ENCODE measurements at places on chromosomes 6 and 20.
A peak's percentile ranks its signal among the peaks of the same experiment; 100 is the strongest.

GRCh38 chr6:18327626-18328025 is 59.5 kb upstream of the RNF144B start:
- no peak for DNase-seq

DNA sequence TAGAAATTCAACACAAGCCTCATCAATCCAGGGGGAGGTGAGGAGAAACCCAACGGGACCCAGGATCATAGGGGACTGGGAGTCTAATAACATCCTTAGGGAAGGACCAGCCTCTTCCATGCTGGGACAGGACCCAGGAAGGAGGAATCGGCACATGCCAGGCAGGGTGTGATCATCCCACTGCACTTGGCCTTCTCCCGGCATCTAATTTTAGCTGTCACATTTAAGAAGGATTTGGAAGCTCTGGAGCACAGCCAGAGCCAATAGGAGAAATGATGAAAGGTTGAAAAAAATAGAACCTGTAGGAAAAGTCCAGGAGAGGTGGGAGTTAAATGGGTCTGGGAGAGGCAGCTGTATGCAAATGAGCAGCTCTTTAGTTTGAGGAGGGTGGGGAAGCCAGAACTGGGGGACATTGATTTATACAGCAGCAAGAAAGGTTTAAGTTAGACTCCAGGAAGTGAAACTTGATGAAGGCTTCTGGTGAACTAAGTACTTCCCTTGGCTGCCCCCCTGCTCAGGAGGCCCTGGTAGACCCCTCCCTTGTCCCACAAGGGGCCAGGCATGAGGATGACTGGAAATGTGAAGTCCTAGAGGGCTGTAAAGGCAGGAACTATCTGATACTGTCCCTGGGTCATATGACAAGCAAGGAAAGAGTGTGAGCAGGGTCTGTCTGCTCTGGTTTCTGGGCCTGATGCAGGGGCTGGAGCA is 260.3 kb downstream of the LRFN2 start:
- DNase-seq, result no peak

DNA sequence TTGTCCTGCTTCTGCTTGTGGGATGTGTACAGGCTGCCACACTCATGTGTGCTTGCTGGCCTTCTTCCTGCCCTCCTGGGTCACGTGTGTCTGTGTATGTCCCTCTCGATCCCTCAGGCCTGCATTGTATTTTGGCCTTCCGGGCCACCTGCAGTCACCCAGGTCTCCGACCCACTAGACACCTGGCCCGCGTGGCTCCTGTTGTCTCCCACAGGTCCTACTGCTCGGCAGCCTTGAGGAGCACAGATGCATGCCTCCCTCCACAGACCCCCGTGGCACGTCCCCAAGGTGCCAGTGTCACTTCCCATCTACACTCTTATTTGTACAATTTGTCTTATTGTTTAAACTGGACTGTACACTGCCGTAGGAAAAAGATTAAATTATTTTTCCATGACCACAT is 43.1 kb downstream of the FOXC1 start:
- DNase-seq, result no peak

GRCh38 chr6:125307150-125307838 is 5.5 kb upstream of the HDDC2 start:
- no peak for DNase-seq

GRCh38 chr6:73309535-73309784 is 44.6 kb downstream of the DPPA5 start:
- DNase-seq, result no peak

DNA sequence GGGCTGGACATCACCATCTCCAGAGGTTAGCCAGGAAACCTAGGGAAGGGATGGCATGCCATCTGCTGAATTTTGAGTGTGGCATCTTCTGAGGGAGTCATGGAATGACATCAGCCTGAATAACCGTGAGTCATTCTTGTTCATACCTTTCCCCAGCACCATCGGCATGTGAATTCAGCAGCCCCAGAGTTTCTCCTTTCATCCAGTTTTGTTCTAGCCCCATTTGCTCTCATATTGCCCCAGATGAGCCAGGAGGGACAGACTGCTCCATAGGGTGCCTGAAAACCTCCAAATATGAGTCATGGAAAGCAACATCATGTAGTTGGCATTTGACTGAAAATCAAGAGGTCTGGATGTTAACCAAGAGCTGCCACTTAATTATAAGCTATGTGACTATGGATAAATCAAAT is 219.2 kb upstream of the SGK1 start:
- DNase-seq, result no peak

DNA sequence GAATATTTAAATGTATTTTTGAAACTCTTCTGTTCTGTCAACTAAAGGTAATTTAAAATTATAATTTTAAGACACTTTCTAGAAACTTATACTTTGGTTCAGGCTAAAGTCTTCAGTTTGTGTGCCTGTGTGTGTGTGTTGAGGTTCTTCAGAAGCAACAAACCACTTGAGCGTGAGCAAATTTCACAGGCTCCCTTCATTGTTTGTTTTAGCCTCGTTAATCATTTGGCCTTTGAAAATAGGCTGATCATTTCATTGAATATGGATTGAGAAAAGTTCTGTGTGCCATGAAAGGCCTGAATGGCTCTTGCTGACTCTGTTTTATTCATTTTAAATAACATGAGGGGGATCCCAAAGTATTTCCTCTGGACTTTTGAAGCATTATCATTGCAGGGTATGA is 420.1 kb downstream of the CDKAL1 start:
- no peak for DNase-seq

DNA sequence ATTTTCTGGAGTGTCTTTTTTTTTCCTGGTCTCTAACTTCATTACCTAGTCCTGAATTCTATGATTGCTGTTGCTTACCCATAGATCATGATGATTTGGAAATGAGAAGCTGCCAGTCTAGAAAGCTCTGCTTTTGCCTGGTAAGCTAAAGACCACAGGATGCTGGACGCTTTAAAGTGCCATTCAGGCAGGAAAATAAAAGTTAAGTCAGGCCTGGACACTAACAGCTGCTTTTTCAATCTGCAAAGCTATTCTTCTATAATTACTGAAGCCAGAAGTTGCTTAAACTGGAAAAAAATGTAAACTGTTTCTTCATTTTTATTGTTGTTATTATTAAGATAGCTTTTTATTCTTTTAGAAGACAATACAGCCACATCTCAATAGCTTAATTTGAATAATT is 129.8 kb upstream of the SPACA1 start:
- no peak for DNase-seq

DNA sequence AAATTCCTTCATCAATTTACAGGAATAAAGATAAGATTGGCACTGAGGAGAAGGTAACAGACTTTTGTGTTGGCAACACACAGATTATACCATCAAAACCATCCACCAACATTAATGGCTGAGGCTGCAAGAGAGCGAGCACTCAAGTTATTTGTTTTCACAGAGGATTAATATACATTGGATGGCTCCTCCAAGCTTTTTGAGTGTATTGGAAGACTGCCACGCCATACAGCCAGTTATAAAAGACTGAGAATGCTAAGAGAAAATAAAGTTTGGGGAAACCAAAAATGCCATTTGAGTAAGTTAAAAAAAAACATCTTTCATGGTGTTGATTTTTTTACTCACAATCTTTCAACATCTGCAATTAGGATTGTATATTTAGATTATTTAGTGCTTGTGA is 973.8 kb upstream of the SLC35B3 start:
- no peak for DNase-seq

GRCh38 chr6:11054722-11055121 is 10.6 kb upstream of the ELOVL2 start:
- DNase-seq, result no peak

GRCh38 chr20:10578607-10579006 is 95.2 kb downstream of the JAG1 start:
- DNase-seq, result no peak

DNA sequence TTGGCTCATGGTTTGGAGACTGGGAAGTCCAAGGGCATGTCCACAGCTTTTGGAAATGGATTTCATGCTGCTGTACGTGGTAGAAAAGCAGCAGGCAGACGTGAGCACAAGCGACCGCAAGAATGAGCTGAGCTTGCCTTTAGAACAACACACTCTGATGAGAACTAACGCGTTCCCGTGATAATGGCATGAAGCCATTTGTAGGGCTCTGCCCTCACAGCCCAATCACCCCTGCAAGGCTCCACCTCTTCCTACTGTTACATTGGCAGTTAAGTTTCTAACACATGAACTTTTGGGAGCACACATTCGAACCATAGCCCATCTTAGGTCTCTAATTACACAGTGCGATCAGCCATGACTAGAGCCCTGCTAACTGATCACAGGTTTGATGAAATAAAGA is 107.5 kb upstream of the TMEM170B start:
- DNase-seq, result no peak

- DNase-seq, result no peak
Observed at GRCh38 chr20:55160996-55161395, 685.6 kb downstream of the DOK5 start.

GRCh38 chr20:23212464-23212995 is 126.4 kb upstream of the CD93 start:
- no peak for DNase-seq

DNA sequence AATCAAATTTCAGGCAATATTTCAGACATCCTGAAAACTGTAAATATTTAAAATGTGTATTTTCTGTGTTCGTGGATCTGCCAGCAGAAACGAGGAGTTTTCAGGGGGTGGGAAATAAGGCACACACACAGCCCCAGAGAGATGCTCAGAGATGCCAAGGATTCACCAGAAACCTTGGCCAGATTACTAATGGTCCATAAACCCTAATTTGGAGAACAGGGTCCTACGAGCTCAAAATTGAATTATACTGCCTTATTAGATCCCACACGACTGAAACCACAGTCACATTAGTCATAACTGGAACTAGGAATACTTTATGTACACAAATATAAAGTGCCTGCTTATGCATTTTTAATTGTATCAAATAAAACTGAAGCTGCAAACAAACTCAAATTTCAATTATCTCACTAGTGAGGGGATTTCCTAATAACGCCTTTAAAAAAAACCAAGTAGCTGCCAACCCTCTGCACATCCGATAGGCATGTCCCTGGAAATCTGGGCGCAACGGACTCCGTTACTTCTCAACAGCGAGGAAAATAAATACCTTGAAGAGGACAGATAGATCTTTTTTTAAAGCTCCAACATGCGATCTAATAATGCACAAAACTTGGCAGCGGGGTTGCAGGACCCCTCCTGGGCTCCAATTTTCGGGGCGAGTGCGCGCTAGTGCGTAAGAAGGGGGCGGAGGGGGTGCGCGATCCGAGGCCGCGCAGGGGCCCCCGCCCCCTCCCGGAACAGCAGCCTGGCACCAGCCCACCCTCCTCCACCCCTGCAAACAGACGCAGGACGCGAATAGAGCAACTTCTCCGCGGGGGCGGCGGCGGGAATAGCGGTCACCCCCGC is 897 bp downstream of the CHD6 start:
- peak; percentile 1 for DNase-seq

GRCh38 chr6:148501178-148501590 is 158.5 kb downstream of the SASH1 start:
- DNase-seq, result no peak

GRCh38 chr6:44989391-44989790 is 338.7 kb upstream of the RUNX2 start:
- no peak for DNase-seq

DNA sequence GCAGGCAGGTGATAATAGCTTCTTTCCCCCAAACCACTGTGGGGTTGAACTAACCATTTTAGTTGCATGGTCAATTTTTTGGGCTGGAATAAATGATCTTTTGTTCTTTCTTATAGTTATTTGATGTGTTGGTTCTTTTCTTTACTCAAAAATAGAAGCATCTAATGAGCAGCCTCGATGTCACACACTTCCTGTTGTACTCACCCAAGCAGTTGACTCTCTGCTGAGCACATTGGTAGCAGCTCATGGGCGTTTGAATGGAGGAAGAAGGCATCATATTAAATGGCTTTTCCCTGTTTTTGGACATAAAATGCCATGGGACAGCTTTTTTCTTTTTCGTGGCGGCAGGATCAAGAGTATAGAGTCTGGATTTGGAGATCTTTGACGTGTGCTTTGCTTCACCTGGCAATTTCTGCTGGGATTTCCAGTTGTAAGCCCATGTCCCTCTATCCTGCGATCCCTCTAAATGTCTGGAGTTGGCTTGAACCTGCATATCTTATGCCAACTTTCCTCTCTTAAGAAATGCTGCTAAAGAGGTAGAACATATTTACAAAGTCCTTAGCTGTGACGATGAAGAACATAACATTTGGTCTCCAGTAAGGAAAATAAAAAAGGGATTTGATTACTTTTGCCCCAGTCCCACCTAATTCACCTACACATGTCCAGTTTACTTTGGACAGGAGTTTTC is 268.3 kb downstream of the PRL start:
- no peak for DNase-seq

GRCh38 chr6:139430899-139431601 is 56.6 kb upstream of the CITED2 start:
- no peak for DNase-seq

- DNase-seq, result no peak
Observed at GRCh38 chr6:167917551-167918154, 79.8 kb upstream of the KIF25 start.

DNA sequence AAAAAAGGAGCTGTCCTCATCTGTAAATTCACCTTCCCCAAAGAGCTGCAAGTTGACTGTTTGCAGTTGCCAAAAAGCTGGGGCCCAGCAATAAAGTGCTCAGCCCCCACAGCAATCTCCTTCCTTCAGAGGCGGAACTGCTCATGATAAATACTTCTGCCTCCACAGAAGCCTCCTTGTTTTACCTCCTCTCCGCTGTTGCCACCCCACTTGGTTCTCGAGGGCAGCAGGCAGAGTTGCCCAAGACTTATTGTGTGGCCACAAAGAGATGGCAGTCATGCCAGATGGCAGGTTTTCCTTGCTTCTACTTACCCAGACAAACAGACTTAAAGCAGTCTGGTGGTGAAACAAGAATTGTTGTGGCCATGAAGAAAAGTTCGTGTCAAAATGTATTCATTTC is 66.3 kb downstream of the SLX4IP start:
- DNase-seq, result no peak

DNA sequence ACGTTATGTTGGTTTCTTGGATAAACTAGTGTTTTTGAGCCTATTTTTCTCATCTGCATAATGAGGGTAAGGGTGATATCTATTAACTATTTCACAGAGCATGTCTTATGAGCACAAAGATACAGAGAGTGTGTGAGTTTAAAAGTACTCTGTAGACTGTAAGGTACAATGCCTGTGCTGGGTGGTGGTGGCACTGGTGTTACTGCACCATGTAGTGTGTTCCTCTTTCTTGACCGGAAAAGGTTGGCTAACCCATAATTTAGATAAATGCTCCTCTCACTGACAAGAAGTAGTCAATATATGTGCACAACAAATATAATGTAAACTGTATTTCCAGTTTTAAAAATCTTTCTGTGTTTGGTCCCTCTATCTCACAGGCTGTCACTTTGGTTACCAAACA is 116.2 kb upstream of the MMS22L start:
- no peak for DNase-seq
